Activated T-cell treated with anti-CD3 and anti-CD28 coated beads for 4 hours (primary cell): ENCODE measurements at places on chromosomes 7 and 10.

DNA sequence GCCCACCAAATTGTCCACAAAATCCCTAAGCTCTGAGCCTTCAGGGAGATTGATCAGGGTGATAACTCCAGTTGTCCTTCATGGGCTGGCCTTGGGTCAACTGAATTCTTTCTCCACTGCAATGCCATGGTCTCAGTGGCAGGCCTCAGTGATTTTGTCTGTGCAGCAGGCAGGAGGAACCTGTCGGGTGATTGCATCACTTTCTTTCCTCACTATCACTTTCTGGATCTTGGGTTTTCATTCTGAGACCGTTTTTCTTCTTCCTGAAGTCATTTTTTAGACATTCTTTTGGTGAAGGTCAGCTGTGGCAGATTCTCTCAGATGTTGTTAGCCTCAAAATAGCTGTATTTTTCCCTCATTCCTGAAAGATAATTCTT lies 28.8 kb upstream of the LCOR start:
- DNase-seq: no peak

- DNase-seq: no peak
Observed at GRCh38 chr7:128174386-128174785, 66.7 kb upstream of the LEP start.

DNA sequence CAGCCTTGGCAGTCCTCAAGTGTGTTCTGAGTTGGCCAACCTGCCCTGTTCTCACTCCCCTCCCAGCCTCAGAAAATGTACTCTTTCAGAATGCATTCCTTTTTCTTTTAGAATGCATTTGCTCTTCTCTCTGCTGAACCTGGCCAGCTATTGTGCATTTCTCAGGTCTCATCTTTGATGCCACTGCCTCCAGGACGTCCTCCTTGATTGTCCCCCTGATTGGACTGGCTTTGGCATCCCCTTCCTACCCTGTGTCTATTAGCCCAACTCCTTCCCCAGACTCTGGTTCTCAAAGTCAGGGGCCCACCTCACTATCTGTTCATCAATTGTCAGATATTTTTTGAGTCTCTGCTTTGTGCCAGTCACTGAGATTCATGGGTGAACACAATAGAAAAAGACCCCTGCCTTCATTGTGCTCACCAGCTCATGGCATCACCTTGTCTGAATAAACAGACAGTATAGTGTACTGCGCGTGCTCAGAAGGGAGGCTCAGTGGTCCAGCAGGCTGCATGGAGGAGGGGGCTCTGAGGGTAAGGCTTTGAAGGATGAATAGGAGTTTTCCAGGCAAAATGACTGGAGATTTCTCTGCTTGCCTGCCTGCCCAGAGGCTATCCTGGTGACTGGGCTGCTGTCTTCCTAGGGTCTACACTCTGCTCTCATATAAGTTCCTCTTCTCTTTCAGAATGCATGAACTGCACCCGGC lies 96.5 kb downstream of the MYL10 start:
- DNase-seq: no peak

DNA sequence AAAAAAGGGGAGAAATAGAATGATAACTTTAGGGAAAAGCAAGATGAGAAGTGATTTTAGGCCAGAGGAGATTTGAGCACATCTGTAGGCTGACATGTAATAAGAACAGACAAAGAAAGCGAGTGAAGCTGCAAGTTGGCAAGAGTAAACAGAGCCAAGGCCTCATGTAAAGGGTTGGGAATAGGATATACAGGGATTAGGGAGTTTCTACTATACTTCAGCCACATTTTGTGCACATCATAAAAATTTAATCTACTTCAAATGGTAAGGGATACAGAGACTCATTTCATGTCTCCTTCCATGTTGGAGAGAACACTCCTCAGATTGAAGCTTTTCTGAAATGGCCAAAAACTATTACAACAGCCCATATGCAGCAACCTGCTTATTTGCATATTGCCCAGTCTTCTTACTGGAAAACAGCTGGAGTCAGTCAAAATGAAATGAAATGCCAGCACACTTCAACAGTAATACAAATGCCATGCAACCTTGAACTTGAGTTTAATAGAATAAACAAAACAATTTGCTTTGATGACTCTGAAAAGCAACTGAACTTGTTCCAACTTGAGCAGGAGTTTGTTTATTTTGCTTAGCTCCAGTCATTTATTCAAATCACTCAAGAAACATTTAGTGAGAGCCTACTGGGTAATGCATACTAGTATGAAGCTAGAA lies 49.9 kb downstream of the NRCAM start:
- no peak for DNase-seq

- no peak for DNase-seq
Observed at GRCh38 chr7:39033885-39034624, 56.3 kb downstream of the POU6F2 start.

- no peak for DNase-seq
Observed at GRCh38 chr10:396107-396506, 260.9 kb downstream of the ZMYND11 start.

DNA sequence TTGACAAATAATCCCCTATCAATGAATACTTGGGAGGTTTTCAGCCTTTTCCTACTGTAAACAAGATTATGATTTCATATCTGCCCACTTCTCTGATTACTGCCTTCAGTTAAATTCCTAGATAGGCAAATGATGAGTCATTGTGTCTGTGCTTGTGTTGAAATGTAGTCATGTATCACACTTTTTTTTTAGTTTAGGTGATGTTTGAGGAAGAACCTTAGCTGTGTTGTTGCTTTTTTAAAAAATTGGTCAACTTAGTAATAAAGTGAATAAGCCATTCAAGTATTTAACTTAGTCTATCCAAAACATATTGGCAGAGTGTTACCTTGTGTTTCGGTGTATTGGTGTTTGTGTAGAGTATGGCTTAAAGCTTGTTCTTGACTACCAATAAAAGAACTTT lies 60.0 kb downstream of the WAC start:
- no peak for DNase-seq
